ENCODE measurements at places on chromosomes 3 and 15.

DNA sequence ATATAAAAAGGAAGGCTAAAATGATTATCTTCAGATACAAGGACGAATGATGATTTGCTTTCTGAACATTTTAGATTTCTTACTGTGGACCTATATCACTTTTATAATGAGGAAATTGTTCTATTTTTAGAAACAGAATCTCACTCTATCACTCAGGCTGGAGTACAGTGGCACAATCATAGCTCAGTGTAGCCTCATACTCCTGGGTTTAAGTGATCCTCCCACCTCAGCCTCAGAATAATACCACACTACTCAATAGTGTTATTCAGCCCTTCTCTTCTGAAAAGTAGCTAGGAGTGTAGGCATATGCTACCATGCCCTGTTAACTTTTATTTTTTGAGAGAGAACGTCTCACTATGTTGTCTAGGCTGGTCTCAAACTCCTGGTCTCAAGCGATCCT lies 15.8 kb downstream of the DNAJC13 start:
- no peak for DNase-seq

DNA sequence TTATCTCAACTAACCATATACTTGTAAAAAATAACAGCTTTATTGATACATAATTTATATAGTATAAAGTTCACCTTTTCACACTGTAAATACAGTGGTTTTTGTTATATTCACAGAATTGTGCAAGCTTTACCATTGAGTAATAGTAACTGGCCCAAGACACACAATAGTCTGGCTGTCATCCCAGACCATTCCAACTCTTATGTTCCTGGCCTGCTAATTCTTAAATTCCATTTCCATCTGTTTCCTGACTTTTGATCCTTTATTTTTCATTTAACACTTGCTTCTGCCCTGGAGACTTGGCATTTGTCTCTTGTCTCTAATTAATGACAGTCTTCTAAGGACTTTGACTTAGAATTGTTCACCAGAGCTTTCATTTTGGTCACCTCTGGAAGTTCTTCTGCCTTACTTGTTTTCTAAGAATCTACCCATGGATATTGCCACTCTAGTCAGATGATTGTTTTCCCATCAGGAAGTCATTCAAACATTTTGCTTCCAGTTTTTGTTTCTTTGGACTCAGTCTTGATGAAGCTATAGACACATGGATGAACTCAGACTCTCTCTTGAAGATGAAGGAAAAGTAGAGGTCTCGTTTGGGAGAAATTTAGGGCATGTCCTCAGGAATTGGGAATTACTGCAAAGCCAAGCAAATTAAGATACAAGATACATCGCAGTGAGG lies 27.2 kb upstream of the PLSCR4 start:
- DNase-seq, result no peak

- DNase-seq, result no peak
Measured at GRCh38 chr3:192957441-192958021, 39.9 kb upstream of the MB21D2 start.

DNA sequence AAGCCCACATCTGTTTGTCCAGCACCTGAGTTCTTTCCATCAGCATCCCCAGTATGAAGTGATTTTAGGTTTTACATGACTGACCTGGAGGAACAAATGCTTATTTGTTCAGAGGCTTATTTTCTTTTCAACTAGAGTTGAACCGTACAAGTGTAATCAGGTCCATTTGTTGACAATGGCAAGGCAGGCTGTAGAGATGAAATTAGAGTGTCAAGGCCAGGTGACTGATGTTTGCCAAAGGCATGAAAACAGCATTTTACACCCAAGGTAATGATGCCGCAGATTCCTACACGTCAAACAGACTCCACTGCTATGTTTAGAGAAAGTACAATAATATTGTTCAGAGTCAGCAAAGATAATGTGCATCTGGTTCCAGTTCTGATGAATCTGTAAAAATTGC lies 96.5 kb downstream of the KCNAB1 start:
- no peak for DNase-seq

- no peak for DNase-seq
Measured at GRCh38 chr3:159840703-159841299, 147.8 kb upstream of the IL12A start.

GRCh38 chr3:32835961-32836360 lies 18.2 kb downstream of the TRIM71 start:
- DNase-seq, result no peak

DNA sequence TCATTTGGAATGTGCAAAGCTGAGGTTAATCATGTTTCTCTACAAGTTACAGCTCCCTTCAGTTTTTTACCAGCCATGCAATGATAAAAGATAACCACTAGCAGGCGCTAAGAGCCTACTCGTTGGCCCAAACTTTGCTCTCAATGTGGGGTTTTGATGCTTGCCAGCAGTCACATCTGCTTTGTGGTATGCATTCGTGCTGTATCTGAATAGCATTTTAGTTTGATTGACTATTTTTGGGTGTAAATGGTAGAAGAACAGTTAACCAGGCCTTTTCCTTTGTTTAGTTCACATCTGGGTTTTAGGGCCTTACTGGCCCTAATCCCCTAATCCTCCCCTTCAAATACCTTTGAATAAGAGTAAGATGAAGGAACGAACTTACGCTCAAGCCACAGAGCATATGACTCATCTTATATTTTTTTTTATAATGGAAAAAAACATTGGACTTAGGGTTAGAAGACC lies 4.4 kb upstream of the CLDN11 start:
- DNase-seq, result no peak

DNA sequence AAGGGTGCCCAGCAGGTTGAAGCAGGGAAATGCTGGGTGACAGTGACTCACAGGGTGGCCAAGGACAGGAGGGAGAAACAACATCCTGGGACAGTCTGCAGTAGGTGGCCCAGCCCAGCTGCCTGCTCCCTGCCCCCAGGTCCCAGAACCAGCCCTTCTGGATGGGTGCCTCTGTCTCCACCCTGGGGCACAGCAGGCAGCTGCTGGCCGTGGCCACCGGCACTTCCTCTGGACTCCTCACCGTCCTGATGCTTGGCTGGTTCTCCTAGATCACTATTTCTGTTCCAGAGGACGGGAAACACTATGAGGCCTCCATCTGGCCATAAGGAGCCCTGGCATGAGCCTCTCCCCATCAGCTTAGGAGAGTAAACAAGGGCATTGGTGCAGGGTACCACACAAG lies 258.9 kb downstream of the XXYLT1 start:
- no peak for DNase-seq

DNA sequence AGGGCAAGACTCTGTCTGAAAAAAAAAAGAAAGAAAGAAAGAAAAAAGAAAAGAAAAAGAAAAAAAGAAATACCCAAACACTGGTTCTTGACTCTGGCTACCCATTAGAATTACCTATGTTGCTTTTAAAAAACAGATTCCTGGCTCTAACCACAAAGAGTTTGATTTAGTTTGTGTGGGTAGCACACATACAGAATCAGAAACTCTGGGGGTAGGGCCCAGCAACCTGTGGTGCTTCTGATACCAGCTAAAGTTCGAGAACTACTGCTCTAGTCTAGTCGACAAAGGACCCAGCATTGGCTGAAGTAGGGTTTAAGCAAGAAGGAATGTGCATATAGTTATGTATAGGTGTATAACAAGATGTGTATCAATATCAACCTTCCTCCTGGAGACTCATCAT lies 392.7 kb downstream of the EFHB start:
- DNase-seq, result no peak

All from D721Med (cell line).